ENCODE measurements at places on chromosomes 12 and 14.

GRCh38 chr12:31011336-31011735 is 62.3 kb upstream of the DDX11 start:
- DNase-seq = no peak

- no peak for DNase-seq
Measured at GRCh38 chr12:2111826-2112225, 59.0 kb downstream of the CACNA1C start.

DNA sequence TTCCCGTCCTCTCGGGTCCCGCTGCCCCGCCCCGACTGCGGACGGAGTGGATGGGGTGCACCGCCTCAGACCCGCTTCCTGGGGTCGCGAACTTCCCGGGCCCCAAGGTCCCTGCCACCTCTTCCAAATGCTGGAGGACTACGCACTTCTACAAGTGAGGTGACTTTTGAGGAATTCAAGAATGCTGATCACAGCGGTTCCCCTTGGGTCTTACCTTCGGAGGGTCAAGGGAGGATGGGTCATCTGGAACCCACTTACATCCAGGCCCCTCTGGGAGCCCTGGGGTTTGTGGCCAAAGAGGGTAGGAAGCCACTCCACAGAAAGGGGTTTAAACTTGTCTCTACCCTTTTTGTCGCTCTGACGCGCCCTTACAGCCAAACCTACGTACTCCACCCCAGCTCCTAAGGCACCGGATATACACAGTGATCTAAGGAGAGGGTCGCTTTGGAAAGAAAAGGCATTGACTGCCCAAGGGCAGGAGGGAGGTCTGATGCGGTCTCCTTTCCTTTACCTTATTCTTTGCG is 532 bp upstream of the PRKD1 start:
- DNase-seq = no peak

DNA sequence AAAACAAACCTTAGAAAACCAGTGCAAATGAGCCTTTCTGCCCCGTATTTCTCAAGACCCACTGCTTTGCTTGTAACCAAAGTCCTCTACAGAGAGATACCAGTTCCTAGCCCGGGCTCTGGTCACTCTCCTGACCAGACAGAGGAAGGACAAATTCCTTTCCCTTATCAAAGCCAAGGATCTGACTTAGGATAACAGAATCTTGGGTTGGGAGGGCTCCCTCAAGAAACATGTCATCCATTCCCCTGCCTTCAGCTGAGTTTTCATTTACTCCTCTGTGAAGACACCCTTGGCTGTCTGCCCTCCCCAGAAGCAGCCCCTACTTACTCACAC is 116.0 kb upstream of the PARP11 start:
- DNase-seq = no peak

DNA sequence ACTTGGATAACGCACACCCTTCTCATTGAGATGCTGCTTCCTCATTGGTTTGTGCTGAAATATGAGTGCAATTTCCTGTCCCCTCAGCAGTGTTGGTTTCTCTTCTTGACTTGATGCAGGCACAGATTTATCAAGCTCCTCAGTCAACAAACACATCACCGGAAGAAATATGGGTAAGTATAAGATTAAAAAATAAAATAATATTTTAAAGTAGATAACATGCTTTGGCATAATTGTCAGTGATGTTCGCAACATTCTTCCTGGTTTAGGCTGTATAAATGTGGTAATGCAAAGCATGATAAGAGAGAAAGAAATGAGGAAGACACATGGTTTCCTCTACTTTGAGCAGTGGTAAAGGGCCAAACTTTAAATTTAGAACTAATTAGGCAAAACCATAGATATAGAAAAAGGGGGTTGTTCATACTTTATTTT is at the start of gene GPR65:
GPR65 (plus strand) TSS at position 86 of the 432 bp plus-strand sequence. CDS start 5,713 bp downstream, outside the sequence.
- DNase-seq = no peak

GRCh38 chr12:115233891-115234543 is 550.0 kb upstream of the TBX3 start:
- no peak for DNase-seq

- DNase-seq = no peak
Measured at GRCh38 chr14:51219473-51220448, 20.3 kb upstream of the TMX1 start.

- no peak for DNase-seq
Measured at GRCh38 chr14:106564058-106564643, 1037.8 kb downstream of the TMEM121 start.

- DNase-seq = no peak
Measured at GRCh38 chr14:94884616-94885230, 114.8 kb upstream of the GSC start.

GRCh38 chr14:30630248-30630647 is 8.1 kb downstream of the SCFD1 start:
- no peak for DNase-seq

DNA sequence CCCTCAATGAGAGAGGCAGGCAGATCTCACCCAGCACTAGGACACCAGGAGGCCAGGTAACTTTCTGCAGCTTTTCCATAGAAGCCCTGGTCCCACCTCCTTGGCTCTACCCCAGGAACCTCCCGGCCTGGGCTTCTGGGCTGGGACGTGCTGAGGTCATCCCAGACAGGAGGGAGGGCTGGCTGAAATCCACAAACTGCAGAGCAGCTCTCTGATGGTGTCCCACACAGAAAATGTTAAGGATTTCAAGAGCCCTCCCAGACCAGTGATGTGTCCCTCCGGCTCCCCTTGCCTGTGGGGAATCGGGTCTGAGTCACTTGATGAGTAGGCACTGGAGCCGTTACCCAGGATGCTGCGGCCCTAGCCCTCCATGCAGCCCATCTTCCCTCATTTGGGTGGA is 124.1 kb downstream of the ESRRB start:
- no peak for DNase-seq

DNA sequence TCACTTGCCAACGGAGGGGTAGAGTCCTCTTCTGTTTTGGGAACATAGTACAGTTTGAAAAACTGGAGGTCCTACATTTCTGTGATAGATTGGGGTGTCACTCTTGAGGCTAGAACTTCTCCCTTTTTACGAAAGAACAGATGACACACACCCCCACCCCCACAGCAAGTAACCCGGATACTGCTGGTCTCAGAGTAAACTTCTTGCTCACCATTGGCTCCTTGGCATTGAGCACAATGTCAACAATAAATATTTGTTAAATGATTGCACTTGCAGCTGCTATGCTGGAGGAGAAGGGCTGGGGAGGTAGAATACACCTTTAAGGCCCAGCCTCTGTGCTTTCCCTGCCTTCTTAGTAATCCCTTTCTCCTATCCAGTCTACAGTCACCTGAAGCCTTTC is 149.8 kb downstream of the TGFB3 start:
- no peak for DNase-seq

DNA sequence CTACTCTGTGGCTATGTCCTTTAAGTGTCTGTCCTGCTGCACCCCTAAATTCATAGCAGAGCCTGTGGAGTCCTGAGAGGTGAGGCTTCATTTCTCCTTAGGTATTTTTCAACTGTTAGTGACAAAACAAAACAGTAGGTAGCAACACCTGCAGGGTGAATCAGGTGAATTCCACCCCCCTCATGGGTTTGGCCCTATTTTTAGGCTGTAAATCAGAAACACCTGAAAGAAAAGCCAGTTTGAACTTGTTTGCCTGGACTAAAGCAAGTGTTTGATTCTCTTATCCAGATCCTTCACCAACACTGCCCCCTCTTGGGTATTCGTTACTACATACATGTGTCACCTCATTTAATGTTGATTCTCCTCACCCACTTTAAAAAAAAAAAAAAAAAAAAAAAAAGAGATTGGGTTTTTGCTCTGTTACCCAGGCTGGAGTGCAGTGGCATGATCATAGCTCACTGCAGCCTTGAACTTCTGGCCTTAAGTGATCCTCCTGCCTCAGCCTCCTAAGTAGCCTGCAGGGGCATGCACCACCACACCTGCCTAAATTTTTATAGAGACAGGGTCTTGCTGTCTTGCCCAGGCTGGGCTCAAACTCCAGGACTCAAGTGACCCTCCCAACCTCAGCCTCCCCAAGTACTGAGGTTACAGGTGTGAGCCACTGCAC is 10.3 kb downstream of the TBPL2 start:
- DNase-seq = no peak

DNA sequence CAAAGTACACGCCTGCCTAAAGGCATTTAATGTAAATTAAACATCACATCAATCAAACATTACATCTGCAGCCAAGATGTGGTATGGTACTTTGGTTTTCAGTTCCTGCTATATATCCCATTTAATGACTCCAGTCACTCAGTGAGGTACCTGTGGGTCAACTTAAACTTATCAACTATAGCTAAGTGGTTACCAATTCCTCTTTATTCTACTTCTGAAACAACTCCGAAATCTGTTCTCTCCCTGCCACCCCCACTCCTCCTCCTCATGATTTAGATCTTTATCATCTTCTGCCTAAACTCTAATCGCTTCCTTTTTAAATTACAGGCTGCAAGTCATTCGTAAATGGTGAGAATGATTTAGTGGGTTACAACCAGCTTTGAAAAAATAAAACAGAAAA is 57.9 kb downstream of the BCL2L14 start:
- DNase-seq = no peak

DNA sequence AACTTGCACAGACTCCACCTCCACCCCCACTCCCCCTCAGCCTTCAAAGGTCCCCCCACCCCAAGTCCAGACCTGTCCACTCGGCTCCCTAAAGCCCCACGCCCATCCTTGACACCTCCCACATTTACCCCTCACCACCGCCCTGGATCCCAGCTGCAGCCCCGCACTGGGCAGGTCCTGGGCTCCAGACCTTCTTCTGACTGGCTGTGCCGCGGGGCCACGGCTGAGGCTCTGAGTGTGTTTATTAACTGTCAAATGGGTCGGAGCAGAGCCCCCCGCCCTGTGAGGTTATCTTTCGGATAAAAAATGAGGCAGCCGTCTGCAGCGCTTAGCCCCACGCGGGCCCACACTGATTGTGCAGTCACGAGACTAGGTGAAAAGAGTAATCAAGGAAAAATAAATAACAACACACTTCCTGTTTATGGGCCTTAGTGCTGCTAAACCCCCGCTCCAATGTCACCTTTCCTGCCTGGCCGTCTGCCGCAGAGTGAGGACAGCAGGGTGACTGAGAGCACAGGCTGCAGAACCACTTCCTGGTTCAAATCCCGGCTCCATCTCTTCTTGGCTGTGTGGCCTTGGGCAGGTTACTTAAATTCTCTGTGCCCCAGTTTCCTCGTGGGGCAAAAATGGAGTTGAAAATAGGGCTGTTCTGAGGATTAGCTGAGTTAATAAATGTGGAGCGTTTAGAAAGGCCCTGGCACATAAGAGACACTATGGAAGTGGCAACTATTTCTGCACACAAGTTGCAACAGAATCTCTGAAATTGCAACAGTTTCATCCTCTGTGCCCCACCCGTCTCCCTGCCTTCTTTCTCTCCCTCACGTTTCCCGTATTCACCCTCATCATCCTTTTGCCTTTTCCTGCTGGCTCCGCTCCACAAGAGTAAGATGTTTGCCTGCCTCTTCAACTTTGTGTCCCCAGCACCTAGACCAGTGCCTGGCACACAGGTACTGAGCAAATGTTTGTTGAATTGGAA is 9.4 kb downstream of the SETD1B start:
- DNase-seq = no peak

DNA sequence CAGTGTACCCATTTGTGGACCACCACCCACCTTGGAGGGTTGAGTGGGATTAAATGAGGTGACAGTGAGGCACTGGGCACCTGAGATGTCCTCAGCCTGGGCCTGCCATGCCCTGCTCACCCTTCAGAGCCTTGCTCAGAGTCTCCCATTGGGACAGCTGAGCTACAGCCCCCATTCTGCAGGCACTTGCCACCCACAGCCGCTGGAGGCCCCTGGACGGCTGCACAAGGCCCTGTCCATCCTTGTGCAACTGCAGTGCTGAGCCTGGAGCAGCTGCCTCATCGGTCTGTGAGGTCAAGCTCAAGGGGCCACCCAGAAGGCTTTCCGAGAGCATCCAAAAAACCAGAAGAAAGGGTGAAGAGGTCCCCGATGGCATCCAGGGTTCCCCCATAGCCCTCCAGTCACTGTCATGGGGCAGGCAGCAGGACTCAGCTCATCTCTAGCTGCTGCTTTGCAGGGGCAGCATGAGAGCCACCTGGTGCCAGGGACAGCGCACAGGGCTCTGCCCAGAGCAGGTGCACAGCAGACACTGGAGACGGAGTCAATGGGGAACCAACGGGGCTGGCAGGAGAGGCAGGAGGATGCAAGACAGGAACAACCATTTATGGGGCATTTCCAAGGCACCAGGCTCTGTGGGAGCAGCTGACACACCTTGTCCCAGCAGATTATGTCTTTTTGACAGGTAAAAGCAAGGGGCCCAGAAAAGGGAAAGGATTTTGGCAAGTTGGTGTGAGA is 84.6 kb downstream of the ARL6IP4 start:
- DNase-seq = no peak

- DNase-seq = no peak
Measured at GRCh38 chr12:106096376-106096775, 42.4 kb downstream of the NUAK1 start.

DNA sequence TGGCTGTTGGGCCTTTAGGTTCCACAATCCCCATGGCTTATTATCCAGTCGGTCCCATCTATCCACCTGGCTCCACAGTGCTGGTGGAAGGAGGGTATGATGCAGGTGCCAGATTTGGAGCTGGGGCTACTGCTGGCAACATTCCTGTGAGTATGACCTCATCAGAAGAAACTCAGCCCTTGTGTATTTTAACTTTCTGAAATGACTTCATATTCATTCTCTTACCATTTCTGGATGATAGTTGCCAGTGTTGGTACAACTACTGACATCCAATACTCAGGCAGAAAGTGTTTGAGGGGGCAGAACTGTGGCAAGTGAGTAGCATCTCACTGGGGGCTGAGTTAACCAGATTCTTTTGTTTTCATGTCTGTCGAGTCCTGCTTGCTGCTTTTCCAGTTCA is 2.3 kb downstream of the DAZAP2 start:
- no peak for DNase-seq

DNA sequence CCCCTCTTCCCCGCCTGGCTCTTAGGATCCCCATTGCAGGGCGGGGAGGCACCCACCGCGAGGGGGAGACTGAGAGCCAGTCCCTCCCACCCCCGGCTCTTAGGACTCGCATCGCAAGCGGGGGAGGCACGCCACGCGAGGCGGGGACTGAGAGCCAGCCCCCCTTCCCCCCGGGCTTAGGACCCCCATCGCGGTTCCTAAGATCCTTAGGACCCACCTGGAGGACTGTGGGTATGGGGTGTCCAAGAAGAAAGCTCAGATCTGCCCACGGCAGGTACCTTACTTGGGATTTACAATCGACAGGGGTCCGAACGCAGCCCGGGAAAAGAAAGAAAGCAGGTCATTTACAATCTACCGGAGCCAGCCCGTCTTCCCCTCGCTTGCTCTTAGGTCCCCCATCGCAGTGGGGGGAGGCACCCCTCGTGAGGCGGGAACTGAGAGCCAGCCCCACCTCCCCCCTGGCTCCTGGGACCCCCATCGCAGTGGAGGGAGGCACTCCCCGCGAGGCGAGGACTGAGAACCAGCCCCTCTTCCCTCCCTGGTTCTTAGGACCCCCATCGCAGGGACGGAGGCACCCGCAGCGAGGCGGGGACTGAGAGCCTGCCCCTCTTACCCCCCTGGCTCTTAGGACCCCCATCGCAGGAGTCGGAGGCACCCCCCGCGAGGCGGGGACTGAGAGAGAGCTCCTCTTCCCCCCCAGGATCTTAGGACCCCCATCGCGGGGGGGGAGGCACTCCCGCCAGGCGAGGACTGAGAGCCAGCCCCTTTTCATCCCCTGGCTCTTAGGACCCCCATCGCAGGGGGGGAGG is 43.7 kb downstream of the DDX11 start:
- DNase-seq = no peak

Measured in brain pericyte (primary cell).